ENCODE measurements at places on chromosomes 5 and 9. TPM values are rescaled to one million over a fixed set of nuclear protein-coding genes. Genes with fewer than 3 reads are reported as not detected.

- no peak for DNase-seq
These were observed 1103.5 kb upstream of the DMAC1 start for GRCh38 chr9:8903077-8903476.

- DNase-seq, result no peak
These were observed 305.5 kb downstream of the ZSWIM6 start for GRCh38 chr5:61637566-61637965.

DNA sequence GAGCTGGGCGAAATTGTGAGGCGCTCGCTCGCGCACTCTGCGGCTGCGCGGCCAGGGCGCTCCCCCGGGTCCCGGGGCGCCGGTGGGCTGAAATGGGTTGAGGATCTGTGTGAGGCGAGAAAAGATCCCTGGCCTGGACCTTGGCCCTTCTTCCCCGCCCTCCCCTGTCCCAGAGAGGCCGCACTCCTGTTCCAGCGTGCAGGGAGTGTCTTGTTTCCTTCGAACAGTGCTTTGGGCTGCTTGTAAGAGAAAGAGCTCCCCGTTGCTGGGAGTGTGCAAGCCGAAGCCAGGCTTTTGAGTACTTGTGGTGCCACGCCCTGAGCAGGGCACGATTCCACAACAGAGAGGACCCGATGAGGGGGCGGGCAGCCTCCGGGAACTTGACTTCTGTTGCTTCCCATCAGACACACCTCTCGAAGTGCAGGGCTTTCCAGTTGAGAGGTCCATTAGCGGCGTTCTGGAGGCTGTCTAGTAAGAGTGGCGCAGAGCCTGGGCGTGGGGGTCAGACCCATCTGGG lies 535 bp downstream of the DOLPP1 start:
- no peak for DNase-seq

Gene GMCL2
- total RNA-seq, result not detected

Gene ORM2
- total RNA-seq, result not detected

DNA sequence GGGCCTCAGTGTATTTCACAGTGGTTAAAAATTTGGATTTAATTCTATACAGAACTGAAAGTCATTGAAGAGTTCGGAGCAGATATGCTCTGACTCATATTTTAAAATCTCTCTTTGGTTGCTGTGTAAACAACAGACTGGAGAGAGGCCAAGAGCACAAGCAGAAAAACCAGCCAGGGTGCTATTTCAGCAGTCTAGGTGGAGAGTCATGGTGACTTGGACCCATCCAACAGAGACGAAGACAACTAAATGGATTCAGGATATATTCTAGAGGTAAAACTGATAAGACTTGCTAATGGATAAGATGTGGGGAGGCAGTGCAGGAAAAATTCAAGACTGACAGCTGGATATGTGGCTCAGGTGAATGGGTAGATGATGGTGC lies 168.9 kb downstream of the MAPKAP1 start:
- DNase-seq, result no peak

DNA sequence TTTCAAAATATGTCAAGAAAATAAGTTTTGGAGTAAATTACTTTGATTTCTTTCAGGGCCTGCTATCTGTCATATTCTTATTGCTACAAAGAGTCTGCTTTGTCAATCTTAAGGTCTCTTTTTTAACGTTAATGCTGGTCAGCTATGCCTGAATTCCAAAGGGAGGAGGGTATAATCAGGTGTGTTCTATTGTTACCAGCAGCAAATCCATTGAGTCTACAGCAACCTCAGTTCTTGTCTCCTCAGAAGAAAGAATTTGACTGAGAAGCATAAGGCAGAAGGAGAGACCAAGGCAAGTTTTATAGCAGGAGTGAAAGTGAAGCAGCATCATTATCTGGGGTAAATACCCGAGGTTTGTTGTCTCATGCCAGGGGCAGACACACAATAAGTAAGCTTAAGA lies 23.7 kb upstream of the MINAR2 start:
- DNase-seq, result no peak

- DNase-seq, result peak; percentile 89
These were observed 34.3 kb downstream of the EPB41L4B start for GRCh38 chr9:109286571-109286977.

Gene SLC34A1
- not detected for total RNA-seq

All from osteoblast (primary cell).